Activated naive CD8-positive, alpha-beta T cell treated with anti-CD3 and anti-CD28 coated beads for 36 hours (primary cell): ENCODE measurements at places on chromosomes 1 and 21. TPM values are rescaled to one million over a fixed set of nuclear protein-coding genes. Genes with fewer than 3 reads are reported as not detected.

ZMYND12 gene
- total RNA-seq: 0.90 TPM

- DNase-seq: no peak
- no peak overlapping the region for H3K27ac ChIP-seq
- H3K36me3 ChIP-seq: no peaks in the 10 kb centered on the region
These were observed 233.5 kb downstream of the TRABD2B start for GRCh38 chr1:47763591-47764171.

DNA sequence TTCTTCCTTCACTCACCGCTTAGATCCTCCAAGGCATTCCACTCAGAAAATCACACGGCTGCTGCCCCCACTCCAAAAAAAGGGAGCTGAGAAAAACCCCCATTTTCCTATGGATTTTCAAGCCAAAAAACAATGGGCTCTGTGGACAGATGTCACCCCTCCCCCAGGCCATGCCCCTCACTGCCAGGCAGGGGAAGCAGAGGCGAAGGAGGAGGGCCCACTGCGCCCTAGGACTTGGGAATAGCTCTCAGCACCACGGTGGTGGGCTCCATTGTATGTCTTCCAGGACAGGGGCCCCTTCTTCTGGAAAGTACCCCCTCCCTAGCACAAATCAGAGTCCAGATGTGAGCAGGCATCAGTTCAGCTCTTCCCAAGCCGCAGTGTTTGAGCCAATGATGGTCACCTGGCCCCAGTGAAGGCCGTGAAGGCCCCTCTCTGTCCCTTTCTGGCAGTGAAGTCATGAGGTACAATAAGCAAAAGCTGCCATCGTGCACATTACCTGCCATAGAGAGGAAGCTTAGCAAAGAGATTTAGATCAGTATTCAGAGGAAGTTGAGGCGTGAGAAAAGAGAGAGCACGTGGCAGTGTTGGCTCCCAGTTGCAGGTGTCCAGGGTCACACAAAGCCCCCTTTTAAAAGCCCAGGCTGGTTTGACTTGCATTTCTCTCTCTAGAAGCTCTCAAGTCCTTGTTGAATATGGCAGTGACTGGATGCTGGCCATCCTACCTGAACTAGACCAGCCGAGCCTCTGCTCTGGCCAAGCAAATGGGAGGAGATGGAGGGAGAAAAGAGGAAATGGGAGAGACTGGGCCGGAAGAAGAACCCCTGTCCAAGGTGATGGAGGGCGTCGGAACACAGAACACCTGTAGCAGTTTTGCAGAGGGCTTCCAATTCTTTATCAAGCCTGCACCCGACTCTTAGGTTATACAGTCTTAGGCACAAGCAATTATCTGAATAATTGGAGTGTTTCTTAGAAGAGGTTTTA, 149.0 kb downstream of the TOMM20 start:
- DNase-seq: no peak
- peaks cover 73% of the 10 kb centered on the region for H3K4me1 ChIP-seq
- H3K36me3 ChIP-seq: peaks cover 24% of the 10 kb centered on the region

TDRD5 gene
- not detected for total RNA-seq

DNA sequence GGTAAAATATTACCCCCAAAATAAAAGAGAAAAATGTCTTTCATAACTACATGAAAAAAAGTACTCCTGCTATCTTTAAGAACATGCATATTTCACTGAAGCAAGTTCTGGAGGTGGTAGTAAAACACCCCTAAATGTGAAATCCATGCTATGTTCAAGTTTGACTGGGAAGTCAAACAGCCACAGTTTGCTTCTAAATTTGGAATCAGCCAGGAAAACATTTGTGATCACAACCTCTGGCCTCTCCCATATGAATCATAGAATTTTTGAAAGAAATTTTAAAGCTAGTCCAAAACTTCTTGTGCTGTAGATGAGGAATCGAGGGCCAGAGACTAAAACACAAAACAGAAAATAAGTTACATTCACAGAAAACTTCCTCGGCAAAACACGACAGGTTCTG, 6.6 kb downstream of the SORT1 start:
- H3K27me3 ChIP-seq: peaks cover 39% of the 10 kb centered on the region
- DNase-seq: no peak
- H3K27ac ChIP-seq: no peak overlapping the region
- no peaks in the 10 kb centered on the region for H3K36me3 ChIP-seq

PKNOX1 gene
- total RNA-seq: 17.8 TPM

DNA sequence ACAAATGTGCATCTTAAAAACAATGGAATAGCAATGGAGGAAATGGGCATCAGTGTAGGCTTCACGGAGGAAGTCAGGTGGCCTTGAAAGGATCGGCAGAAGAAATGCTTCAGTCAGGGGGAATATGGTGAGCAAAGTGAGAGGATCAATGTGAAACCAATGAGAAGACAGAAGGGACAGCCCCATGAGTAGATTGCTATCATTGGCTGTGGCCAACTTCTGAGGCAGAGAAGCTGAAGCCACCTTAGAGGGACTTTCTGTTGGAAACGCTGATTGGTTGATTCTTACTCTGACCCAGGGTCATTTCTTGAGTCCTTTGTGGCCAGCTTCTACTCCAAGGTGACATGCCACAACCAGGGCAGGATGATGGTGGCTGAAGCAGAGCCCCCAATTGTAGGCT, 130.7 kb upstream of the ZNF648 start:
- H3K27me3 ChIP-seq: peaks cover 3% of the 10 kb centered on the region
- no peak for DNase-seq
- no peaks in the 10 kb centered on the region for H3K4me1 ChIP-seq
- no peaks in the 10 kb centered on the region for H3K36me3 ChIP-seq

DNA sequence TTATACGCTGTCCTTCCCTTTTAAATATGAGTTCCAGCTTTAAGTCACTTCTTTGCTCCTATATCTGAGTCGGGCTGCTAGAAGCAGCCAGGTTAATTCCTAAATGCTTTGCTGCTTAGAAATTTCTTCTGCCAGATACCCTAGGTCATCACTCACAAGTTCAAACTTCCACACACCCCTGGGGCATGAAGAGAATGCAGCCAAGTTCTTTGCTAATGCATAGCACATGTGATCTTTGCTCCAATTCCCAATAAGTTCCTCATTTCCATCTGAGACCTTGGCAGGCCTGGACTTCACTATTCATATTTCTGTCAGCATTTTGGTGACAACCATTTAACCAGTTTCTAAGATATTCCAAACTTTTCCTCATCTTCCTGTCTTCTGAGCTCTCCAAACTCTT, 14.5 kb upstream of the APP start:
- no peaks in the 10 kb centered on the region for H3K4me1 ChIP-seq
- H3K27ac ChIP-seq: no peak overlapping the region
- no peaks in the 10 kb centered on the region for H3K36me3 ChIP-seq
- no peaks in the 10 kb centered on the region for H3K27me3 ChIP-seq
